ENCODE measurements at places on chromosomes 1 and 21. TPM values are rescaled to one million over a fixed set of nuclear protein-coding genes. Genes with fewer than 3 reads are reported as not detected.

GRCh38 chr1:44714532-44714931 lies 16.4 kb downstream of the RNU5D-1 start:
- H3K27me3 ChIP-seq: peaks cover 13% of the 10 kb centered on the region
- H3K27ac ChIP-seq: peak overlapping the region; percentile 76
- H3K4me3 ChIP-seq: no peak overlapping the region
- no peak for DNase-seq
- peaks cover 44% of the 10 kb centered on the region for H3K4me1 ChIP-seq

LCE1A gene
- total RNA-seq: not detected

GRCh38 chr1:84998642-84999280 lies 1.8 kb upstream of the MCOLN2 start:
- peaks cover 46% of the 10 kb centered on the region for H3K27me3 ChIP-seq
- H3K4me3 ChIP-seq: peak overlapping the region; percentile 75
- H3K27ac ChIP-seq: peak overlapping the region; percentile 81
- peak; percentile 62 for DNase-seq
- H3K36me3 ChIP-seq: peaks cover 21% of the 10 kb centered on the region

DNA sequence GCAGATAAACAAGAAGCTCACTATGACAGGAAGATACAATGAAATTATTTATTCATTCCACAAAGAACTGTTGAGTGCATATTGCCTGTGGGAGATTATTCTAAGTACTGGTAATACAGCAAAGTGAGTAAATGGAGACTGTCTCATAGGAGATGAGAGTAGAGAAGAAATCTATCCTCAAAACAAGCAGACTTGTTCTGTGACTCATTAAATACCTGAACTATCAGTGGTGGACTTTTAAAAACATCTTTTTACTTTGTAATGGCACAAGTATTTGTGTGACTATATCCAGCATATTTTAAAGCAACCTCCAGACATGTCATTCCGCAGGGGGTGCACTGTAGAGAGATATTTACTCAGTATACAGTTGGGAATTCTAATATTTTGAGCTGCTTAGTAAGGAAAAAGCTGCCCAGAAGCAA lies 259.2 kb downstream of the FMN2 start:
- H3K4me1 ChIP-seq: no peaks in the 10 kb centered on the region
- no peaks in the 10 kb centered on the region for H3K27me3 ChIP-seq
- no peaks in the 10 kb centered on the region for H3K36me3 ChIP-seq
- no peak for DNase-seq
- no peak overlapping the region for H3K4me3 ChIP-seq
